ENCODE measurements at places on chromosomes 4 and X. TPM values are rescaled to one million over a fixed set of nuclear protein-coding genes. Genes with fewer than 3 reads are reported as not detected.

DNA sequence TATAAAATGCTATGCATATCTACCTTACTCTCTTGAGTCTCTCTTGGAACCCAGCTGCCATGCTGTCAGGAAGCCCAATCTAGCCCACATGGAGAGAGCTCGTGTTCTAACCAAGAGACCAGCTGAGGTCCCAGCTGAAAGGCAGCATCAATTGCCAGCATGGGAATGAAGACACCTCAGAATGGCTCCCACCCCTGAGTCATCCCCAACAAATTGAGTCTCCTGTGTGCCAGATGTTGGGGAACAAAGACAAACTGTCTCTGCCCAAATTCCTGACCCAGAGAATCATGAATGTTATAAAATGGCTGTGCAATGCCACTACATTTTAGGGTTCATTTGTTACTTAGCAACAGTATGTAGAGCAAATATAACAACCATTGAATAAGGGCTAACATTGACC is 105.2 kb upstream of the STX18 start:
- DNase-seq = no peak

- peak; percentile 37 for DNase-seq
Measured at GRCh38 chr4:84495794-84496261, 3.3 kb downstream of the NKX6-1 start.

GRCh38 chr4:88831031-88831430 is 133.4 kb upstream of the NAP1L5 start:
- DNase-seq = no peak

DNA sequence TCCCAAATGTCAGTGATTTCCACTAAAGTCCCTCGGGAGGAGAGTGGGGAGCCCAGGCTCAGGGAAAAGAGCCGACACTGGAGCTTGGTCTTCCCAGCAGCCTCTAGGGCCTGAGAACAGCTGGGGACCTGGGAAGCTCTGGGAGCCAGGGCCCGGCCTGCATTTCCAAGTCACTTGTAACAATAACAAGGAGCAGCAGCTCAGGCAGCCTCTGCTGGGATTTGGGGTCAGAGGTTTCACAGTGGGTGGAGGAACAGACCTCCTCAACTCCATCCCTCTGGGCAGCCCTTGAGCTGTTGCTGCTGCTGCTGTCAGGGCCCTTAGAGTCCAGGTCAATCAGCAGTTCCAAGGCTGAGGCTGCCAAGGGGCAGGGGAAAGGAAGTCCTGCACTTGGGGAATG is 11.1 kb downstream of the STARD8 start:
- DNase-seq = no peak

GRCh38 chr4:173343832-173344397 is 9.8 kb upstream of the HMGB2 start:
- DNase-seq = no peak

- DNase-seq = no peak
Measured at GRCh38 chrX:68415316-68415715, 18.0 kb downstream of the OPHN1 start.

DNA sequence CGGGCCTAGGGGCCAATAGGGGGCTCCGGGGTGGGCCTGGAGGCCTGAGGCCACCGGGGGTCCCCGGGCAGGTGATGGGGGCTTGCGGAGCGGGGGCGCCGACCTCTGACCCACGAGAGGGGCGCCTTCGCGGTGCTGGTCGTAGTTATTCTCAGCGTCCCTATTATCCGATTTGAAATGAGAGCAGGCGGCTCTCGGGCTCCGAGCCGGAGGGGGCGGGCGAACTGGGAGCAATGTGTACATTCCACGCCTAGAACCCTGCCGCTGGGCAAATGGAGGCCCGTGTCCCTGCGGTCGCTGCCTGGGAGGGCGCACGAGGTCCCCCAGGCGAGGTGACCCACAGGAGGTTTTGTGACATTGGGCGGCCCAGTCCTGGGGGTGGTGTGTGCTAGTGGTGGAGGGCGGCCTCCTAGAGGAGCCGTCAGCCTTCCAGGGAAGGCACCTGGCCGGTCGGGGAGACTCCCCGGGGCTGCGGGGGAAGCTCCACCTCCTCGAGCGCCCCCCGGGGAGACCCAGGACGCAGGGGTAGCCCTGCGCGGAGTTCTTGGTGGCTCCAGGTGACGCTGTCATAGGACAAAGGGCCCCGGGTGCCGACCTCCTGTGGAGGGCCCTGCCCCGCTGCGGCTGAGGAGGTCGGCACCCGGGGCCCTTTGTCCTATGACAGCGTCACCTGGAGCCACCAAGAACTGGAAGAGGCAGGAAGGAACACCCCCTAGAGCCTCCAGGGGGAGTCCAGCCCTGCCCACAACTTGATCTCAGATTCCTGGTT is 102.6 kb upstream of the PRKX start:
- DNase-seq = peak; percentile 58

GRCh38 chr4:165506849-165507248 is 128.0 kb downstream of the CPE start:
- no peak for DNase-seq

Gene ENPEP
- 0.83 TPM for total RNA-seq

Measured in H9 (cell line).